Stimulated activated CD4-positive, alpha-beta T cell treated with anti-CD3 and anti-CD28 coated beads, Interleukin-1b, Interleukin-23, amount 100 ng/mL, for 24 hours (primary cell): ENCODE measurements at places on chromosomes 5 and 9.

DNA sequence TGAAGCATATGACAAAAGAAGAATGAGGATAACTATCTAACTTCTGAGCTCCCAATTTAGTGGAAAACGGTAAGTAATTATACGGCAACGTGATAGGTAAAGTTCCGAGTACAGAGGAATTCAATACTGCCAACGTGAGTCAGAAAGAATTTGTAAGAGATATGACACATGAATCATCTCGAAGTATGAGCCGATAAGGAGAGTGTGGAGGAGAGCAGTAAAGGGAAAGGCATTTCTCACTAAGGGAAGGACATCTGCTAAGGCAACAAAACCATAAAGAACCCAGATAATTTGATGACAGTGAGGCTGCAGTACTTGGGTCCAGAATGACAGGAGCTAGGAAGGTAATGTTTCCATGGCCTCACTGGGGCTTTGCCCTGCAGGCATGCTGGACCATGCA lies 11.0 kb downstream of the MPDZ start:
- no peak for DNase-seq

GRCh38 chr5:66198837-66199236 lies 54.7 kb downstream of the SREK1 start:
- no peak for DNase-seq

DNA sequence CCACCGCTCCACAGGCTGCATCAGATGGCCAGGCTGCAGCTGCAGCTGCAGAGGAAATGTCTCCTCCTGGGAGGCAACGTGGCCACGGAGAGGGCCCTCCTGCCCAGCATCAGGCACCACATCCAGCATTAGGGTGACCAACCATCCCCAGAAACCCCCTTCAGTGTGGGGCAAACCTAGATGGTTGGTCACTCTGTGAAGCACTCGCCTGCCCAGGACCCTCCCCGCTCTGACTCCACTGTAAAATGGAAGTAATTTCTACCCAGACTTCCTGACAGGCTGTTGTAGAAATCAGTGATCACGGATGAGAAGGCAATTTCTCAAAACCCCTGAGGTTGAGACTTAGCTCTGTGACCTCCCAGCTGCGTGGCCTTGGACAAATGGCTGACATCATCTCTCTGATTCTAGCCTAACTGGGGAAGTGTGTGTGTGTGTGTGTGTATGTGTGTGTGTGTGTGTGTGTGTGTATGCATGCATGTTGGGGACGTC lies 31.6 kb downstream of the B4GALT1 start:
- DNase-seq: no peak

GRCh38 chr9:131810351-131811170 lies 70.7 kb upstream of the RAPGEF1 start:
- DNase-seq: no peak

DNA sequence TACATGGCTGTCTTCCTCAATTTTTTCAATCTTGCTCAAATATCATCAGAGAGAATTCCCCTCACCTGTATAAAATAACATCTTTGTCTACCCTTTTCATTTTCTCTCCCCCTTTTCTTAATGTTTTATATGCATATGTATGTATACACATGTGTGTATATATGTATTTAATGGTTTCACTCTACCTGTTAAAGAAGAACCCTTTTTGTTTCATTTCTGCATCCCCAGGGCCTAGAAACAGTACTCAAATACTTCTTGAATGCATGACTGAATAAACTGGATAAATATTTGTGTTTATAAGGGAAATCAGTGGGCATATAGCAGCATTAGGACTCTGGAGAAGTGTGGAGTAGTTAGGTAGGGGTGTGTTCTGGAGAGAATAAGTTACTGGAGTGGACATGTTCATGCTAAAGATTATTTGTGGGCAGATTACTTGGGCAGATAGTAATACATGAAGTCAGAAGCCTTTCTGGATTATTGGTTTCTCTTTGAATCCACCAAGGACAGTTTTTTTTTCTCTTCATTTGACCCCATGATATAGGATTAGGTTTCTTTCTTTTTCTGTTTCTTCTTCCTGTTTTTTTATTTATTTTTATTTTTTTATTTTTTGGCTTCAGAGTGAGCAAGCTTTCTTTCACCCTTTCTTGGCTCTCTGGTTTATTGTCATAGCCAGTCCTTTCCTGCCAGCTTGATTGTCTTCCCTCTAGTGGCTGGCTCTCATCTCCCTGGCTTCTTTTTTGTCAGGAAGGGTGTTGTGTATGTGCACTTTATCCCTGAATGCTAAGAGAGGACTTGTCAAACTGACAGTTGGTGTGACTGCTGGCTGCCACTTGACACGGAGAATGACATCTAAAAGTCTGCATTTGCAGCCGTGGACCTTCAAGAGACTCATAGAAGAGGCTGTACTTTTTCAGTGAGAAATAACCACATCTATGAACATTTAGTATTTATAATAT lies 89.3 kb downstream of the ZCCHC7 start:
- DNase-seq: no peak

- DNase-seq: no peak
These were observed 62.4 kb downstream of the SMIM23 start for GRCh38 chr5:171848006-171848405.

- DNase-seq: no peak
These were observed 419.6 kb downstream of the DNAH5 start for GRCh38 chr5:13524936-13525335.

DNA sequence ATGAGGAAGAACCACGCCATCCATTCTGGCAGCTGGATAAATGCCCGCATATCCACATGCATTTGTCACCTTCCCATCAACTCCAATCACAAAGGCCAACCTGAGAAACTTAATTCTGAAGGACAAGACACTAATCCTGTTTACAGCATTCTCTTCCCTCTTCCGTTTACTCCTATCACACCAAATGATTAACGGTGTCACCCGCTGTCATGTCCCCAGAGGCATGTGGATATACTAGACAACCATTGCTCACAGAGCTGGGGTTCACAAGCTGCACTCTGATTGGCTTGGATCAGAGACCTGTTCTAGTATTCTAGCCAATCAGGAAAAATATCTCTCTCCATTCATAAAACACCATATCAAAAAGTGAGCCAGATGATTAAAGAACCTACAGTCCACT lies 3.6 kb downstream of the MACROH2A1 start:
- DNase-seq: no peak

DNA sequence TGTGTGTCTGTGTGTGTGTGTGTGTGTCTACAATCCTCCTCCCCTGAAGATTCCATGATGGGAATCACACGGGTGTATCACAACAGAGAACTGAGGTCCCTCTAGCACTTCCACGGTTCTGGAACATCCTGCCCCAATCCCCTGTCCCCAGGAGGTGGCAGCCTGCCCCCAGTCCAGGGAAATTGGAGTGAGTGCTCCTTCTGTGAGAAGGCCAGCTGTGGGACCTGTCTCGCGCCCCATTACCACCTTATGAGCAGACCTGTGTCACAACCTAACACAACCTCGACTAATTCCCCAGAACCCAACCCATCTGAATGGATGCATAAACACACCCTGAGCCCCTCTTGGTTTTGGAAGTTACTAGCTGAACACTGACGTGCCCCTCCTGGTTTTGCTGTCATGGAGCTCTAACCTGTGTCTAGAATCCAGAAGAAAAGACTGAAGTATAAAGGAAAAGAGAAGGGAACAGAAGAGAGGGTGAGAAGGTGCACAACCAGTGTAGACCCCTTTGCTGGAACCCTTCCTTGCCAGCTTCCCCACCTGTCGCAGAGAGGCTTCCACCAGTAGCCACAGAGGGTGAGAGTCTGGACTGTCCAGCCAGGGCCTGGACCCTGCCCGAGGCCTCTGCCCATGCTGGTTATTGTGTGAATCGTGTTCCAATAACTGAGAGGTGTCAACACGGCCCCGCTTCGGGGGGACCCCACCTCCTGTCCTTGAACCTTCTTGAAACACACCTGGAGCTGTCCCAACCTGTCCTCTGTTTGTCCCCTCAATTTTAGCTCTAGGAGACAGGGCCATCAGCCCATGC lies 3.4 kb downstream of the BTNL9 start:
- DNase-seq: no peak

- DNase-seq: no peak
These were observed 31.0 kb upstream of the ANKRD34B start for GRCh38 chr5:80600943-80601693.

GRCh38 chr5:154446195-154447088 lies 645 bp downstream of the SAP30L start:
- no peak for DNase-seq

DNA sequence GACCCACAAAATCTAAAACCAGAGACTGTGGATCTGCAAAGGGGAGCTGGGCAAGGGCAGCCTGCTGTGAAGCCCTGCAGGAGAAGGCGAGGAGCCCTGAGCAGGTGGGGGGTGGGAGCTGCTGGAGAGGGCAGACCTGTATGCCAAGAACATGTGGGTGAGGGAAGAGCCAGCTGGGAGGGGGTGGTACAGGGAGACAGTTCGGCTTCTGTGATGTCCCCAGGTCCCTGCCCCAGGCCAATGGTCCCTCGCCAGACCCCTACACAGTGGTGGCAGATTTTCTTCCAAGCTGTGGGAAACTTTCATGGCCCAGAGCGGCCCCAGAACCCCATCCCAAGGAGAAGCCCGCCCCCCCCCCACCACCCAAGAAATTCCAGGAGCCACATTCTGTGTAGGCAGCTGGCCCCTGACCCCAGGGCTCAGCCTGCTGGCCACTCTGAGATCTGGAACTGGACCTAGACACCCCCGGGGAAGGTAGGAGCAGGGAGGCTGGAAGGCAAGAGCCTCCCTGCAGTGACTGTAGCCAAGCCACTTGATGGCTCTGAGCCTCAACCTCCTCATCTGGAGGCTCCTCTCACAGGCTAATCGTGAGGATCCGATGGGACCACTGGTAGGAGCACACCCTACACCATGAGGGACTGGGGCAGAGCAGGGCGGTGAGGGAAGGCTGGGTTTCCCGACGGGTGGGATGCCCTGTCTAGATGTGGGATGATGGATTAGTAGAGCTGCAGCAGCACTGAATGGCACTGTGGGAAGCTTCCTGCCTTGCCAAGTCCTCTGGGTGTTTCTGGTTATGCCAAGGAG lies 22.6 kb upstream of the CSF1R start:
- DNase-seq: no peak

DNA sequence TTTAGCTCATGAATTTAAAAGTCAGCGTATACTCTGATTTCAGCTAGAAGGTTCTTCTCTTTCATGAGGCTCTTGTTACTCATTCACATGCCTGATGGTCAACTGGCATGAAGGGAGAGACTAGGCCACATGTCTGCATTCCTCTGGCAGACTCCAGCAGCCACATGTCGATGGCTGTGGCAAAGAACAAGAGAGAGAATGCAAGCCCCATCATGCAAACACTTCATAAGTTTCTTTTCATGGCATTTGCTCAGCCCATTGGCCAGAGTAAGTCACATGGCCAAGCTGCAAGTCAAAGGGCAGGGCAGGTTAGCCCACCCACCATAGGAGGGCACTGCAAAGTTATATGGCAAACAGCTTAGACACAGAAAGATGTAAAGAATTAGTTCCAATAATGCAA lies 5.4 kb downstream of the KCNV2 start:
- no peak for DNase-seq

DNA sequence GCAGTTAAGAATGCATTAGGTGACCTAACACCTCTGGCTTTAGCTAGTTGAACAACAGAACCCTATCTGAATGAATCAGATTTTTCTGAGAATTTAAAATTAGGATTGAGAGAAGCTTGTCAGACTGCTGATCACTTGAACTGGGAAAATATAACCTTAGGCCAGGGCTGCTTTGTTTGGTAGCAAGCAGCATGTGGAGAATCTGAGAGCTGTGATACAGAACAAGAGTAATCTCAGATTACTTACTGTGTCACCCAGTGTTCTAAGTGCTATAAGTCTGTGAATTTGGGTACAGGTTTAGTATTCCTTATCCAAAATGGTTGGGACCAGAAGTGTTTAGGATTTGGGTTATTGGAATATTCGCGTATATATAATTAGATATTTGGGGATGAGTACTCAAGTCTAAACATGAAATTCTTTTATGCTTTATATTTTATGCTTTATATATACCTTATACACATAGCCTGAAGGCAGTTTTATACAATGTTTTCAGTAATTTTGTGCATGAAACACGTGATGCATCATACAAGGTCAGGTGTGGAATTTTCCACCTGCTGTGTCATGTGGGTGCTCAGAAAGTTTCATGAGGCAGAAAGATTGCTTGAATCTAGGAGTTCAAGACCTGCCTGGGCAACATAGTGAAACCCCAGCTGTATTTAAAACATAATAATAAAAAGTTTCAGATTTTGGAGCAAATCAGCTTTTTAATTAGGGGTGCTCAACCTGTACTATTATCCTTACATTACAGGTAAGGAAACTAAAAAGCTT lies 8.3 kb upstream of the CHD1 start:
- no peak for DNase-seq

- DNase-seq: no peak
These were observed 2.0 kb downstream of the GALNT12 start for GRCh38 chr9:98809311-98810101.
